ENCODE measurements at places on chromosomes 11 and 22. TPM values are rescaled to one million over a fixed set of nuclear protein-coding genes. Genes with fewer than 3 reads are reported as not detected.

Gene SCGB1A1
- not detected for polyA plus RNA-seq

Gene LRRC10B
- not detected for polyA plus RNA-seq

Gene GSTT2B
- polyA plus RNA-seq: not detected

Gene RAD9A
- polyA plus RNA-seq: 8.0 TPM

Gene SLC25A1
- 17.5 TPM for polyA plus RNA-seq

Gene AIFM3
- 0.23 TPM for polyA plus RNA-seq

Gene MMP1
- polyA plus RNA-seq: 0.15 TPM

Gene P2RX6
- polyA plus RNA-seq: 17.4 TPM

Gene SLC22A25
- not detected for polyA plus RNA-seq

Gene MYBPC3
- 0.67 TPM for polyA plus RNA-seq

Gene SLC22A9
- polyA plus RNA-seq: not detected

Gene P4HA3
- polyA plus RNA-seq: not detected

Gene THRSP
- polyA plus RNA-seq: 0.57 TPM

Gene OR5M10
- polyA plus RNA-seq: not detected

GRCh38 chr11:118238421-118238820 is 13.6 kb upstream of the JAML start:
- DNase-seq: no peak

DNA sequence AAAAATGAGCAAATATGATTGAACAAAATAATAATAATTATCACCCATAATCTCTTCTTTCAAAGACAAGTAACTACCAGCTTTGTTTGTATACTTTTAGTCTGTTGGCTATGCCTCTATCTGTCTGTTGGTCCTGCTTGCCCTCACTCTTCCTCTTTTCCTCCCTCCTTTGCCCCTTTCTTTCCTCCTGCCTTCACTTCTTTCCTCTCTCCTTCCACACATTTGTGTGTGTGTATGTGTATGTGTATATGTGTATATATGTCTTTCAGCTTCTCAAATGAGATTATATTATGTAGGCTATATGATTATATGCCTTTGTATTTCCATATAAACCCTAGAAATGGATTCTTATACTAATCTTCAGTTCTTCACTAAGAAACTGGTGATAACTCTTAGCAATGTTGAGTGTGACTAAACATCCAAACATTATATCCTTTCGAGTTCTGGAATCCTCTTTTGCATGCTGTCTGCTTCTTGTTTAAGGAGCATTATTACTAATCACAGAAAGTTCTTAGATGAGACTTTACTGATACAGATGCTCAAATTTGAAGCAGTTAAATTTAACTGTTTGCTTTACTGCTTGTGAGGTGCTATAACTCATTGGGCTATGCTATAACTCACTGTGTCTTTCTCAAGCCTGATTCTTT is 219.1 kb downstream of the TMEM135 start:
- no peak for DNase-seq

DNA sequence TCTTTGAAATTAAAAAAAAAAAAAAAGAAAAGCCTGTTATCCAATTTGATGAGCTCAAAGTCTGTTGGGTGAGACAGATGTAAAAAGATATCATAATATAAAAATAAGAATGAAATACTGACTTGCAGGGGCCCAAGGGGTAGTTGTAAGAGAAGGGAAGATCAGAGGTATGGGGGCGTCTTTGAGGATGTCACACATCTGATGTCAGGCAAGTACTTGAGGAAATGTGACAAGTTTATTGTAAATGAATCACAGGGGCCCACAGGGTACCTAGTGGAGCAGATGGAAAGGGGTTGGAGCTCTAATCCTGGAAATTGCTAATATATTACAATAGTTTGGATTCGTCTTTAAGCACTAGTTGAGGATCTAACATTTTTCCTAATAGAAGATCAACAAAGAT is 131.6 kb downstream of the MAML2 start:
- no peak for DNase-seq

DNA sequence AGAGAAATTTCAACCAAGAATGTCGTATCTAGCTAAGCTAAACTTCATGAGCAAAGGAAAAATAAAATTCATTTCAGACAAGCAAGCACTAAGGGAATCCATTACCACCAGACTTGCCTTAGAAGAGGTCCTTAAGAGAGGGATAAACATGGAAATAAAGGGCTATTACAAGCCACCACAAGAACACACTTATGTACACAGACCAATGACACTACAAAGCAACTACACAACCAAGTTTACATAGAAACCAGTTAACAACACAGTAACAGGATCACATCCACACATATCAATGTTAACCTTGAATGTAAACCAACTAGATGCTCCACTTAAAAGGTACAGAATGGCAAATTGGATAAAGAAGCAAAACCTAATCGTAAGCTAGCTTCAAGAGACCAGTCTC is 38.0 kb downstream of the TMEM123 start:
- no peak for DNase-seq

- DNase-seq: peak; percentile 9
These were observed 942.5 kb downstream of the OPCML start for GRCh38 chr11:132589791-132590190.

DNA sequence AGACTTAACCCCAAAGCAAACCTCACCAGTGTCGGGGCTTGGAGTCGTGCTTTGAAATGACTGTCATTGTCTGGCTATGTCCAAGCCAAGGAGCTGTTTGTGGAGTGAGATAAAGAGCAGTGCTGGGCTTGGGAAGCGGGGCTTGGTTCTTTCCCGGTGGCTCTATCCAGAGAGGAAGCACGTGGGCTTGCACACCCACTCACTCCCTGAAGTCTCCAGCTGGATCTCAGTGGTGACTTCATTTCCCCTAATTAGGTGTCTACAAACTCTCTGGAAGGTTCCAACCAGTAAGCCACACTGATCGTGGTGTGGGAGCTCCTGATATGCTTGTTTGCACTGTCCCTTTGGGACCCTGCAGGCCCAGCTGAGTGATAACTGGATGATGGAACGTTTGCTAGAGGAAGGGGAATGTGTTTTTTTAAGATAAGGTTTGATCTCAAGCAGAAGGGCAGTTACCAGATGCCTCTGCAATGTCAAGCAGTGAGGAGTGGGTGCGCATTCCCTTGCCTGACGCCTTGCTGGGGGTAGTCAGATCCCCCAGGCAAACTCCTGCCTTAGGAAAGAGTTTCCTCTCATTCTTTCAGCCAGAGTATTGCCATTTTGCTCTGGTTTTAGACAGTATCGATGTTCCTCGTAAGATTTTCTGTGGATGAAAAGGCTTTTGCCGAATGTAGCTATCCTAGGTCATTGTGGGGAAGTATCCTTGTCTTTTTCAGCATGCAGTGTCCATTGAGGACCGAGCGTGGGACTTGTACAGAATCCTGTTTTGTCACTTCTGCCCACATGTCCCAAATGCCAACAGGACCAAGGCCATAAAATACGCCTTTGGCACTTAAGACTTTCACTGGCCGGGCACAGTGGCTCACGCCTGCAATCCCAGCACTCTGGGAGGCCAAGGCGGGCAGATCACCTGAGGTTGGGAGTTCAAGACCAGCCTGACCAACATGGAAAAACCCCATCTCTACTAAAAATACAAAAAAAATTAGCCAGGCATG is 90.9 kb downstream of the MICAL2 start:
- DNase-seq: peak; percentile 56

DNA sequence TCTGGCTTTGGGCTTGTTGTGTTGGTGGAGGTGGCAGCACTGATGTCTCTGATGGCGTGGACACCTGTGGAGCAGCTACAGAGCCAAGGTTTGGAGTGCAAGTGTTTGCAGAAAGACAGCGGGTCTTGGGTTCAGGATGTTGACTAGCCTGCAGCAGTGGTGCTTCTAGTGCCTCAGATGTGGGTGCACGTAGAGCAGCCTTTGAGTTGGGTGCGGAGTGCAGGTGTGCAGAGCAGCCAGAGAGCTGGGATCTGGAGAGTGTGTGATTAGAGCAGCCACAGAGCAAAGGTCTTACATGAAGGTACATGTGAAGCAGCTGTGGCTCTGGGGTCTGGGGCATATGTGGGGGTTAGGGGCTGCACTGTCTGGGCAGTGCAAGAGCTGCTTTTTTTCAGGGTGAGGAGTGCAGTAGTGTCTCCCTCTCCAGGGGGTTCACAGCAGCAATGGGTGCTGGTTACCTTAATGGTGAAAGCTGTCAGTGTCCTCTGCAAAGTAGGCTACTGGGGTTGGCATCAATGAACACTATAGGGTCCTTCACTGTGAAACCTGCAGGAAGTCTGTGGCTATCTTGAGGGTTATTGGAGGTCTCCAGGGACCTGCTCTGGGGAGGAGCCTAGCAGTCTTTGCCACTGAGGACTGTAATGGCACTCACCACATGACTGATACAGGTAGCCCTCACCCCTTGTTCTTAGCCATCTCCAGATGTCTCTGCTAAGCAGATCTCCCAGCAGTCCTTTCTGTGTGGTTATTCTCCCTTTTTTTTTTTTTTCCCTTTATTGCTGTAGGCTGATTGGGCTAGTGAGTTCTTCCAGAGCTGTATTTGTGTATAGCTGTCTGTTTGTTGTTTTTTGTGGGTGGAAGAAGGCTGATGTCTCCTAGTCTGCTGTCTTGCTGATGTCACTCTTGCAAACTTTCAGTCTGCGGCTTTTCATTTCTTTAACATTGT is 14.3 kb downstream of the BIRC2 start:
- no peak for DNase-seq

GRCh38 chr11:35138606-35138942 is 397 bp upstream of the CD44 start:
- DNase-seq: no peak

GRCh38 chr22:36536717-36537116 is 7.8 kb upstream of the EIF3D start:
- DNase-seq: no peak

GRCh38 chr11:131099013-131099412 is 182.7 kb upstream of the SNX19 start:
- no peak for DNase-seq

DNA sequence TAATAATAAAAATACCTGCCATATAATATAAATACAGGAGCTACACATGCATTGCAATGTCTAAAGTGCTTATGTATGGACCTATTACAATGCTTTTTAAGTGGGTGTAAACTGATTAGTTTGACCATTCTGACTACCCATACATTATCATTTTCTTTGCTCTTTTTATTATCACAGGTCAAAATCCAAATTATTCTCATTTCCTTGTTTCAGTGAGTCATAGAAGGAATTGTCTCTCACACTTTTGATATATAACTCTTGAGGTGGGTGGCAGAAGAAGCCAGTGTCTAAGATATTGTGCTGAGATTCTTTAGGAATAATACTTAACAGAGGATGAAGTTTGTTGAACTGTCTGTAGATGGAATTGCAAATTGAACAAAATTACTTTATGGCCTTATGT is 35.6 kb downstream of the GAS2 start:
- DNase-seq: no peak

GRCh38 chr11:130892861-130893260 is 23.4 kb downstream of the SNX19 start:
- no peak for DNase-seq

- peak; percentile 15 for DNase-seq
These were observed 405 bp downstream of the SFI1 start for GRCh38 chr22:31496735-31497146.

DNA sequence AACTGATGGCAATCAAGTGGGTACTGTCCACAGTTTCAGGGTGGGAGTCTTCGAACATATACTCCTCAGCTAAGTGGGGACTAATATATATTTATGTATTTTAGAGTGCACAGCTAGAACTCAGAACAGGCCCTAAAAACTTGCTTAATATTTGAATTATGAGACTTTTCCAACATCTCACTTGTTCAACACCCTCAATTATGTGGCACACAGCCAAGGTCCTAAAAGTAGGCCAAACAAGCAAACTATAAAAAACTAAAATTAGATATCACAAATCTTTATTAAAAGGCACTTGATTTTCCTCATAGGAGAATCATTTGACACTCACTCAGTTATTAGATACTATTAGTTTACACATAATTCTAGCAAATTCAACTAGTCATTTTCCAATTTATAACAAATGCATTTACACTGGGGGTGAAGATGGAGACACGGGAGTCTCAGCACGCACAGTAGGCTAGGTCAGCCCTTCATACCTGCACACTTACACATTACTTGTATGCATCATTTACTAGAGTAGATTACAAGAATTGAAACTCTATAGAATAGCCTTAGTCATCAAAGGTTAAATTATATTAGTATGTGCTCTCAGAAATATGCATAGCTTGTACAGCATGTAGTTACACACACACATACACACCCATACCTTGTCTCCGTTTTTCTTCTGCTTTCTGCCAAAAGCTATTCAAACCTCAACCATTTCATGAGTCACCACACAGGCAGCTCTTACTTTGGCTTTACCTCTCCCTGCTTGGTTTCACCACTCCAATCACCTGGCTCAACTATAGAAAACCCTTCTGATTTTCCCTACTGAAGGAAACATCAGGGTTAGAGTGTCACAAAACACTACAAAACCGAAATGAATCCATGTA is 171.5 kb downstream of the SBF2 start:
- no peak for DNase-seq

DNA sequence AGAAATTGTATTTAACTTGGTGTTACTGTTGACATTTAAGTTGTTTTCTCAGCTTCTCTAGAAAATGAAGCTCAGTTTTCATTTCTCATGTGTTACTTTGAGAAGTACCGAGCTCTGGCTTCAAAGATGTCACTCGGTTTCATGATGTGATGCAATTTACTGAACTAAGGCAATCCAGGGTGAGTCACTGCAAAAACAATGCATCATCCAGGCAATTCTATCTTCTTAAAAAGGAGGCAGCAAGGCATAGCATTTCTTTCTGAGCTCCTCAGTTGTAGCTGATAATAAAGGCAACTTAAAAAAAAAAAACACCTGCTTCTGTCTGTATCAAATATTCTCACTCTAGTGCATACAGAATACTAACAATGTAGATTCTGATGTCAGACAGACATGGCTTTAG is 91.1 kb upstream of the KCNA4 start:
- no peak for DNase-seq

DNA sequence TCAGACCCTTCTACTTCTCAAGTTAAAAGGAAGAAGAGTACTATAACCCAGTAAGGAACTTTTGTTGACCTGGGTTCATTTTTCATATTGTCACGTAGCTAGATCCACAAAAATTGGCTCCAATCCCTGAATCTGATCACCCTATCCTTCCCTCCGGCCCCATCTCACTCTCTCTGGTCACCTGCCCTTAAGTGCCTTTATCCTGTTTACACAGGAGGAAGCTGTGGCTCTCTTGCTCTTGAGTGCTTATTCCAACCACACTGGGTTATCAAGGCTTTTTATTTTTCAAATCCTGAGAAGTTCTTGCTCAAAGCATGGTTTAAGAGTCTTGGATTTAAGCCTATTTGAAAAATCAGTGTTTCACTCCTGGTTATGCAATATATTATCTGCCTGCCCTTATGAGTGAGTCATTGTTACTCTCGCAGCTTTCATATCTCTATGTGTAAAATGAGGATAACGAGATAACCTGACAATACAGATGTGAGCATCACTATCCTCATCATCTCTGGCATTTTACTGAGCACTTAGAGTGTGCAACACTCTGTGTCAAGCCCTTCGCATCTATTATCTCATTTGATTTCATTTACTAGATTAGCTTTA is 293.9 kb downstream of the GUCY1A2 start:
- DNase-seq: no peak

GRCh38 chr22:26453216-26453615 is 24.2 kb downstream of the ASPHD2 start:
- no peak for DNase-seq
